ENCODE measurements at places on chromosomes 12 and 14.
A peak's percentile ranks its signal among the peaks of the same experiment; 100 is the strongest.

DNA sequence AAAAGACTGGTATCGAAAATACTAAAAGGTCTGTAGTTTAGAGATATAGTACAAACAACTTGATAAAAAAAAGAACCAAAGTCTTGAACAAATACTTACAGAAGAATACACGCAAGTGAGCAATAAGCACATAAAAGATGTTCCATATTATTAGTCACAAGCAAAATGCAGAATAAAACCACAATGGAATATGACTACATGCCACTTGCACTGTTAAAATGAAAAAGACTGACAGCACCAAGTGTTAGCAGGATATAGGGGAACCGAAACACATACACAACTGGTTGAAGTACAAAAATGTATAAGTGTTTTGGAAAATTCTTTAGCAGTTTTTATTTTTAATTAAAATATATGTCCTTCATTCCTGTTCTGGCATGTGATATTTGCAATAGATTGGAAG is 3.6 kb downstream of the CLEC2A start:
- DNase-seq, result no peak

DNA sequence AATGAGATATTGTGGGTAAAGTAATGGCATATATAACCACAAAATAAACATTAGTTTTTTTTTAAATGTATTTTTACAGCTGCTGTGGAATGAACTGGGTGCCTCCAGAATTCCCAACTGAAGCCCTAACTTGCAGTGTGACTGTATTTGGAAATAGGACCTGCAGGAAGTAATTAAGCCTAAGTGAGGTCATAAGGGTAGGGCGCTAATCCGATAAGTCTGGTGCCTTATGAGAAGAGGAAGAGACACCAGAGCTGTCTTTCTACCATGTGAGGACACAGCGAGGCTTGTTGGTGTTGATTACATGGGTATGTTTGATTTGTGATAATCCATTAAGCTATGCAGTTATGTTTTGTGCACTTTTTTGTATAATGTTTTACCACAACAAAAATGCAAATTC is 136.8 kb downstream of the TPH2 start:
- no peak for DNase-seq

DNA sequence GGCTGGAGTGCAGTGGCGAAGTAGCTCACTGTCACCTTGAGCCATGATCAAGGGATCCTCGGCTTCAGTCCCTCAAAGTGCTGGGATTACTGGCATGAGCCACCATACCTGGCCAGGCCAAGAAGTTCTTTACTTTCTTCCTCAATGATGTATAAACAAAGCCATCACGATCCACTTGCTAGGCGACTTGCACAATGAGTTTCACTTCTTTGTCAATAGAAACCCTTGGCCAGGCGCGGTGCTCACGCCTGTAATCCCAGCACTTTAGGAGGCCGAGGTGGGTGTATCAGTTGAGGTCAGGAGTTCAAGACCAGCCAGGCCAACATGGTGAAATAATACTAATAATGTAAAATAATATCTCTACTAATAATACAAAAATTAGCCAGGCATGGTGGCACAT is 14.4 kb upstream of the SPSB2 start:
- no peak for DNase-seq

DNA sequence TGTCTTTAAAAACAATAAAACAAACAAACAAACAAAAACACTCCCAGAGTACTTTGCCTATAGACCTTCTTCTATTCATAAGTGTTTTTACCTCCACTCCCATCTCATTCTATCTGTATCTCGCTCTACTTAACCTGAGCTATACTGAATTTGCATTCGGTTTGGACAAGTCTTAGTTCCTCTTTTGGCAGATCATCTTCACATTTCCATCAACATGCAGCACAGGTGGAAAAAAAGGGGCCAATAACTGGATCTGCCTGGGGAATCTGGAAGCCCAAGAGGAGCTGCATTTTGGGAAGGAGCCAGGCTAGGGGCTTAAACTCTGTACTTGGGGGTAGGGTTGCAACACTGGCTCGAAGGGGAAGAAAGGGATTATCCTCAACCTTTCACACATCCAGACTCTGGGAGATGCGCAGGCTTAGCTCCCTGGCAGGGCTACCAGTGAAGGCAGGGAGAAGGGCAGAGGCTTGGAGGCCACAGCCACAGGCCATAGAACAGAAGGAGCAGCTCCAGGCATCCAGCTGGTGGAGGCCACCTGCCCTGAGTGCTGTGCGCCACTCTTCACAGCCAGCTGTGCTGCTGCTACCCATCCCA is 4.1 kb downstream of the NINJ2 start:
- no peak for DNase-seq

GRCh38 chr12:132547205-132547740 is 57.3 kb downstream of the FBRSL1 start:
- no peak for DNase-seq

DNA sequence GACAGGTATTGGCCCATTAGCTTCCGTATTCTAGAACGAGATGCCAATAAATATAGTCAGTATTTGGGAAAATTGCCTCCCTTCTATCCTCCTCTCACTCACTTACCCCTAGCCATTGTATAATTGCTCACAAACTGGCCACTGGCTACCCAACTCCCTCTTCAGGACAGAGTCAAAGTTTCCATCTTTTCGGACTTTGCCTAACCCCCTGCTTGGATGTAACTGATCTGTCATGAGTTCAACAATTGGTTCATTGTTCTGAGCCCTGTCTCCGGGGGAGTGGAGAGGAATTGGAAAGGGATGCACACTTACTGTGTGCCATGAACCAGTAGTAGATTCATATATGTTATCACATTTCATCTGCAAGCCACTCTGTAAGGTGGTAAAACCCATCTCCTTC is 12.2 kb downstream of the MYRFL start:
- no peak for DNase-seq

- no peak for DNase-seq
Measured at GRCh38 chr14:70934502-70935134, 27.4 kb downstream of the PCNX1 start.

DNA sequence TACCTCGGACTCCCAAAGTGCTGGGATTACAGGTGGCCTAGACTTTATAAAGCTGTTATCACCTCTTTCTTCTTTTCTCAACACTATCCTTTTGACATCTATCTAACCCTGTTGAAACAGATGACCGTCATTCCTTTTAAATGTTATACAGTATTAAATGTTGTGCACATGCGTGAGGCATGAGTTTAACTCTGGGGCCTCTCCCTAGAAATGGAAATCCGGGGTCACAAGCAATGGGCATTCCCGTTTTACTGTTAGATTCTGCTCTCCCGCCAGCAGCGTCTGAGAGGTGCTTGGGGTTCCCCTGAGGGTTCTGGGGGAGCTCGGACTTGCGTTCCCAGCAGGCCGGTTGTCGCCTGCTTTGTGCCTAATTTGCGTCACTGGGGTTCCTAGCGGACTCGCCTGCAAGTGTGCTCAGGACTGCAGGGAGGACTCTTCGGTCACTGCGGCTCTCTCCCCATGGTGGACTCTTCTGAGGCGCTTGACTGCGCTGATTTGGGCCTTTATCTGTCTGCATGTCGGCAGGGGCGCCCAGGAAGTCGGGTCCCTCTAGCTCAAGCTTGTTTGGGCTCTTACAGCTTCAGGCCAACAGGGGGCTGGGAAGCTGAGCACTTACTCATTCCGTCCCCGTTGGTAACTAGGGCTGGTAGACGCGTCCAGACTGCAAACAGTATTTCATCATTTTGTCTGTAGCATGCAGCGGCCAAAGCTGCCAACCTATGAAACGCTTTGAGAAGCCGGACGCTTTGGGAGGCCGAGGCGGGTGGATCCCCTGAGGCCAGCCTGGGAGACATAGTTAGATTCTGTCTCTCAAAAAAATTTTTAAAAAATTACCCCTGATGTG is 1.2 kb upstream of the RAN start:
- DNase-seq, result peak; percentile 35

DNA sequence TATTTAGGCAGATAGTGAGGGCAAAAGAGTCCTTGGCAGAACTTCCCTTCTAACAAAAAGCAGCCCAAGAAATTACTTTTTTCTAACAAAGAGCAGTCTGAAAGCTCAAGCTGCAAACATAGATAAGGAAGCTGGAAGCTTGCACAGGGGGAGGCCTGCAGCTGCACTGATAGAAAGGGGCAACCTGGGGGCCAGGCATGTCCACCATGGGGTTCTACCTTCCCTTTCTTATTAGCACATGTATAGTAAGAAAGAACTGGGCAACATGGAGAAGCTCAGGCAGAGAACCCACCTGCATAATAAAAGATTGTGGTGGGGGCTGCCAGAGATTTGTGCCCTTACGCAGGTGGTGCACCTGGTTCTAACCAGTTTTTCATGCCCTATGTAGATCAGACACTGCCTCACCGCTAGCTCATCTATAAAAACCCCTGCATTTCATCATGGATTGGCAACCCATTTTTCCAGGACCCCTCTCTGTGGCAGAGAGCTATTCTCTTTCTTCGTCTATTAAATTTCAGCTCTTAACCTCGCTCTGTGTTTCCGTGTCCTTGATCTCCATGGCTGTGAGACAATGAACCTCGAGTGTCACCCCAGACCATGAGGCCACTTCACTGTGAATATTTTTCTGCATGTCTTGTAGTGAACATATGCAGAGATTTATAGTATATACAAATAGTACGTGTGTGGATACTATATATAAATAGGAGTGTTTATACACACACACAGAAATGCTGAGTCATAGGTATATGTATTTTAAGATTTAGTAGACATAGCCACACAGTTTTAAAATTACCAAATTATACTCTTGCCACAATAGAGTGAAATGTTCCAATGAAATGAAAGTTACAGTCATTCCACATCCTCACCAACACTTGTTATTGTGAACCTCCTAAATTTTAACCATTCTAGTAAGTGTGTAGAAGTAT is 53.0 kb downstream of the PEX5 start:
- no peak for DNase-seq

GRCh38 chr14:36516719-36517241 is 3.3 kb downstream of the NKX2-1 start:
- no peak for DNase-seq

DNA sequence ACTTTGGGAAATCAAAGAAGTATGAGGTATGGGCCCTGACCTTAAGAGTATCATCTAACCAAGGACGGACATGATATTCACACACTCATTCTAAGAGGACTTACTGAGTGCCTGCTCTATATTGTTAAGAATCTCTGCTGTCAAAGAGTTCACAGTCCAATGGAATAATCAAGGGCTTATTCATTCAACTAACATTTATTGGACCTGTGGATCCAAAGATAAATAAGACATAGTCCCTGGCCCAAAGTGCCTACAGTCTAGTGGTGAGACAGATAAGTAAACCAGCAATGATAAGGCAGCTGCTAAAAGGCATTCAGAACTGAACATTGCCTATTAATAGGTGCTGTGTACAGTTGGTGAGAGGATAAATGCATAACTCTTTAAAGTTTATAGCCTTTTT is 11.0 kb downstream of the WDR20 start:
- no peak for DNase-seq

GRCh38 chr12:57868221-57868620 is 21.7 kb upstream of the CTDSP2 start:
- DNase-seq, result no peak

DNA sequence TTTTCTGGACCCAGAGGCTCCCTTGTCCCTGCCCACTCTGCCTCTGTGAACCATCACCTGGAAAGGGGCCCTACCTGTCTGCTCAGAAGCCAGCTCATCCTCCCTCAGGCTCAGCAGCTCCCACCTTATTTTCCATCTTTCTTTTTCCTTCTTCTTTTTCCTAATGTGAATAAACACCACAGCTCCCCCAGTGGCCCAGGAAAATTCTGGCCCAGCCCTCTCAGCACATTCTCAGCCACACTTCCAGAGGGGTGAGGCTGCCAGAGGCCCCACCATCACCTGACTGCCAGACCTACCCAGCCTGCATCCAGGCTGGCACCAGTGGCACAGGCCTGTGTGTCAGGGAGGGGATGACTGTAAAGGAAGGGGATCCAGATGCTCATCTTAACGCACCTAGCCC is 23.0 kb downstream of the ZFHX2 start:
- no peak for DNase-seq

DNA sequence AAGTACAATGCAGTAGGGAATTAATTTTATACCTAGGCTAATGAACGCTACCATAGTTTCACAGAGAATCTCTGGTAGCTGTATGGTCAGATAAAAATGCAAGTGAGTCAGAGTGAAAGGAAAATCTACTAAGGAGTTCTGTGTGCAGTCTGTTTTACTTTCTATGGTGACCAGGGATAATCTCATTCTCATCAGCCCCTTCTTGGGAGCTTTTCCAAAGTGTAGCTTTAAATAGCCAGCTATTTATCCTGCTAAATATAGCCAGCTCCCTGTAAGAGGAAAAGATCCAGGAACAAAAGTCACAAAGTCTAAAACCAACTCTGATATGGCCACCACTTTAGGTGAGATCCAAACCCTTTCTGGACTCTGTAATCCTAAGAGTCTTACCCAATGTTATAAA is 75.5 kb downstream of the TMEM116 start:
- no peak for DNase-seq

DNA sequence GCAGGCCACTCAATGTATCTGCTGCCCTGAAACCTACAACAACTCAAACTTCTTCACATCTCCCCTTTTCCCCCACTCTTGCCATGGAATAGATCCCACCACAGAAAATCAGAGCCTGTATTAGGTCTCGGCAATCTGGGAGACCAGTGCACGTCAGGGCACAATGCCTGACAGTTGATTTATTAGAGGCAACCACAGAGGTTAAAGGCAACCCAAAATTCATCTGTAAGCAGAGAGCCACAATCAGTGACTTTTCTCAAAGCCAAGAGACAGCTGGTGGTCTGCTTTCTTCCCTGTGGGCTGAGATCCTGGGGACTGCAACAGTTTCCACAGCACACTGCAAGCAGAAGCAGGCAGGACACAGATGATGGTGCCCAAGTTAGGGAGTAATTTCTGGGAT is 169.0 kb upstream of the NTF3 start:
- DNase-seq, result no peak

- no peak for DNase-seq
Measured at GRCh38 chr12:53596920-53597363, 29.2 kb downstream of the ATF7 start.

GRCh38 chr12:132419631-132420246 is 70.2 kb upstream of the FBRSL1 start:
- DNase-seq, result no peak

DNA sequence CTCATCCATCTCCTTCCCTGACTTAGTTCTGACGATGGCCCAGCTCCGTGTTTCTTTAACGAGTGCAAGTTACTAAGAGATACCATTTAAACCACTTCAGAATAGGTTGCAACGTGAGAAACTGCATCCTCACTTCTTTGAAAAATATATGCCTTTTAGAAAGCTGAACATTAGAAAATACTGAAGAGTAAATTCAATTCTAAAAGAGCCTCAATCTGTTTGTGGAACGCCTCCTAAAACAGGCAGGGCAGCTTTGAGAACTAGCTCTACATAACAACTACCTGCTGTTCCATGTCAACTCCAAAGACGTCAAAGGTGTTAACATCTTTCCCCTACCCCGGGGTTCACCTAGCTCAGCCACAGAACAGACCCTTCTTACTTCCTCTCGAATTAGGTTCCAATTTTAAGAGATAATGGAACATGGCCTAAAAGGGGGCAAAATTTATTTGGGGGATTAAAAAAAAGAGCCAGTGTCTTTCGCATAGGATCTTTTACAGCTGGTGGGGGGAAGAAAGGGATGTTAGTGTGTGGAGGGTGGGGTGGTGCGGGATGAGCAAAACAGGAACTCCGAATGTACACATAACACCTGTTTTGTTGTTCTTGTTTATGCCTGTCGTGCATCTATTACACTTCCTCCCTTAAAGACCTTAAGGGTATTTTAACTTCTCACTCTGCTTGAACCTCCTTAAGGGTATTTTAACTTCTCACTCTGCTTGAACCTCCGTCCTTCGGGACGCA is 3.3 kb downstream of the BHLHE41 start:
- no peak for DNase-seq

All from stimulated activated CD8-positive, alpha-beta memory T cell treated with anti-CD3 and anti-CD28 coated beads, Interleukin-15, amount 100 ng/mL, for 24 hours (primary cell).